ENCODE measurements at places on chromosomes 12 and 14. TPM values are rescaled to one million over a fixed set of nuclear protein-coding genes. Genes with fewer than 3 reads are reported as not detected.

RAP1B gene
- 103 TPM for total RNA-seq

PRKD1 gene
- 3.0 TPM for total RNA-seq

PTCSC3 gene
- total RNA-seq = not detected

PPFIA2 gene
- not detected for total RNA-seq

CCDC88C gene
- total RNA-seq = 19.7 TPM

SMOC1 gene
- total RNA-seq = not detected

CACNA1C gene
- not detected for total RNA-seq

TSPAN8 gene
- total RNA-seq = 1.3 TPM

Measured in PC-3 (cell line).